ENCODE measurements at places on chromosomes 1 and 21.
A peak's percentile ranks its signal among the peaks of the same experiment; 100 is the strongest.

DNA sequence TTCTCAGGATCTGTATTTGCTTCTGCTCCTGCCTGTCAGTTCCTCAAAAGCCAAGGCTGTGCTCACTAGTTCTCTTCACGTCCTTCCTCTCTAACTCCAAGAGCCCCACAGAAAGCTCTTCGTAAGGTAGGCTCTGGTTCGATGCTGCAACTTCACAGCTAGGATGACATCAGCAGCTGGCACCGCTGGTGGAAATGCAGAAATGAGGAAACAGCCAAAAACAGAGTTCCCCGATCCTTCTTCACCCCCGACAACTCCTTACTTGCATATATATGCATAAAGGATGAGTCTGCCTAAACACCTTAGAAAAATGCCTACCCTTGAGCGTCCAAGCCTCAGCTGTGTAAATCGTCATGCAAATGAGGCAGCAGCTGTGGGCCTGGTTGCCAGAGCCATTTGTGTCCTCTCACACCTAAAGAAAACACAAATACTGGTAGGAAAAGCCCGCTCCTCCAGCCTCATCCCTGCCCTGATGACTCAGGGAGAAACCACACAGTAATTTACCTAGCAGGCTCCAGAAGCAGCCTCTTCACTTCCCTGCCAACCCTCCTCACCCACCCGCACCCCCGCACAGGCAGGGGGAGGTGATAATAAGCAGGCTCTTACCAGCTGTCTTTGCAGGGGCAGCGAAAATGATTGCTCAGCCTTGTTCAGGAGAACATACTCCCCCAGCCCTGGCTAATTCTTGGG, 28.2 kb downstream of the BATF3 start:
- H3K36me3 ChIP-seq, result no peaks in the 10 kb centered on the region
- DNase-seq, result peak; percentile 20
- peaks cover 37% of the 10 kb centered on the region for H3K4me1 ChIP-seq
- no peak overlapping the region for H3K27ac ChIP-seq
- no peak overlapping the region for H3K4me3 ChIP-seq

- no peak for DNase-seq
- H3K4me3 ChIP-seq, result no peak overlapping the region
- H3K27ac ChIP-seq, result no peak overlapping the region
- H3K36me3 ChIP-seq, result no peaks in the 10 kb centered on the region
Measured at GRCh38 chr1:184412472-184412871, 25.6 kb downstream of the C1orf21 start.

DNA sequence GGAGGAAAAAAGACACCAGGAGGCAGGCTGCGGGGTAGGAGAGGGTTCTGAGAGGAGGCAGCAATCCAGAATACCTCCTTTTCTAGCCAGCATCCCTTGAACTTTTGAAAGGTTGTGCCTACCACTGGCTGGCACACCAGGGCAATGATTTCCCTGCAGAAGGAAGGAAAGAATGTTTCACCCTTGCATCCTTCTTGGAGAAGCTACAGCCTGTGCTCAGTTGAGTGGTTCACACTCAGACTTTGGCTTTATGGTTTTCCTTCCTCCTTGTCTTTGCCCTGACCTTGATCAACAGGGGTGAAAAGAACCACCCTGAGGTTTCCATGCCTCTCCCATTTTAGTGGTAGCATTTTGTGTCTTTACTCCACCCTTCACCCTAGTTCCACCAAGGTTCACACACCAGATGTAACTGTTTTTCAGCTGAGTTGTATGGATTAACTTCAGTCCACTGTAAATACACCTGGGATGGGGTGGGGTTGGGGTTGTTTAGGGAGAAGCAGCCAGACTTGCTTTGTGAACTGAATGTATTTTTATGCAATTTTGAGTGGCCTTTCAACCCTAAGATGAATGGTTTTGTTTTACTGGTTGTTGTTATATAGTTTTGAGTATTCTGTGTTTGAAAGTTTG, 122.3 kb downstream of the SYT2 start:
- DNase-seq, result no peak
- H3K4me1 ChIP-seq, result peaks cover 15% of the 10 kb centered on the region

DNA sequence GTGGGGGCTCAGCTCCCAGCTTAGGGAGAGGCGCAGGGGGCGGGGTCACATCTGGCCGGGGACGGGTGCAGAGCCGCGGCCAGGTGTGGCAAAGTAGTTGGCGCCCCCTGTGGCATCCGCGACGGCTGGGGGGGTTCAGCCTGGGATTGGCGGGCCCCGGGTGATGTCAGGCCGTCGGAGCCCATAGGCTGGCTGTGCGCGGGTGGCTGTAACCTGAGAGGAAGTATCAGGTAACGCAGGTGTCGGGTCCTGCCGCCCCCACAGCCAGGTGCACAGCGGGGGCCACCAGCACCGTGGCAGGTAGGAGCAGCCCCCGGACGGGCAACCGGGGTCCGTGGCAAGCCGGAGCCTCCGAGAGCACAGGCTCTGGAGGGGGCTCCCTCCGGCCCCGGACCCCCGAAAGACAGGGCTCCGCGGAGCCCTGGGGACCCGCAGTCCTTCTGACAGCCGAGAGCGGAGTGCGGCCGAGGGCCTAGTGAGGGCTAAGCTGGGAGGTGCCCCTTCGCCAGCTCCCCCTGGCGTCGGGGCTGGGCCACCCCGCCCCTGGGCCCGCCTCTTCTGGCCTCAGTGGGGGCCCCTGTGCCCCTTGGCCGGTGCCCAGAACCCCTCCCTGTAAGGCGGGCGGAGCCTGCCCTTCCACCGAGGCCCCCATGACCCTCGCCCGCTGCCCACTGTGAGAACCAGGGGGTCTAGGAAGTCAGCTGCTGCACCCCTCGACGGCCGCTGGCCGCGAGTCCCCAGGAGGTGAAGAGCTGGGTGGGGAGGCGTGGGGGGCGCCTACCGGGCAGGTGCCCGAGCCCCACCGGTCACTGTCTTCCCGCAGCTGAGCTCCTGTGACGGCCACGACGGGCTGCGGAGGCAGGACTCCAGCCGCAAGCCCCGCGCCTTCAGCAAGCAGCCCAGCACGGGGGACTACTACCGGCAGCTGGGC, 17.9 kb downstream of the TNFRSF25 start:
- H3K4me3 ChIP-seq, result no peak overlapping the region
- H3K27ac ChIP-seq, result no peak overlapping the region
- peaks cover 16% of the 10 kb centered on the region for H3K4me1 ChIP-seq
- DNase-seq, result no peak

DNA sequence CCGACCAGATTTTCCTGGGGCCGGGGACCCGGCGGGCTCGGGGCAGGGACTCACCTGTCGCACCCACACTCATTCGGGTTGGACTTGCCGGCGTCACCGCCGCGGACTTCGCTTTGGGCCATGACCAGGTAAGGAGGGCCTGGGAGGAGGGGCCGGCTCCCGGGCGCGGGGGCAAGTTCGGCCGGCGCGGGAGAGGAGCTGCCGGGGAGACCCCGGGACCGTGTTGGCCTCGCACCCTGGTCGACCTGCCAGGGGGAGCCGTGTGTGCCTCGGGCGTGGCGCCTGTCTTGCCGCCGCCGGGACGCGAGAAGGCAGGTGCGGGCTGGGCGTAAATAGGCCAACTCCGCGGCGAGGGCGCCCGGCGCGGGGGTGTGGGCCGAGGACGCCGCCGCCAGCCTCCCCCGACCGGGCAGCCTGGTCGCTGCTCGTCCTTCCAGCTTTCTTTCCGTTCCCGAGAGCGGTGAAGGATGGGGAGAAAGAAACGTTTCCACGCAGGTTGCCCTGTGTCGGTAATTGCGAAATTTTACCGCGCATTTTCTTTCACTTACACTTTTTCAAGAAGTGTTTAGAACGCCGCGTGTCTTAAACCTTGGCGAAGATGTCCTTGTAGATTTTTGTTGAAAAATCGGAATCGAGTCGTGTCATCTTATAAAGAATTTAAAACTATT, 558 bp downstream of the USP1 start:
- H3K27me3 ChIP-seq, result no peaks in the 10 kb centered on the region
- H3K4me1 ChIP-seq, result peaks cover 34% of the 10 kb centered on the region
- no peak for DNase-seq

DNA sequence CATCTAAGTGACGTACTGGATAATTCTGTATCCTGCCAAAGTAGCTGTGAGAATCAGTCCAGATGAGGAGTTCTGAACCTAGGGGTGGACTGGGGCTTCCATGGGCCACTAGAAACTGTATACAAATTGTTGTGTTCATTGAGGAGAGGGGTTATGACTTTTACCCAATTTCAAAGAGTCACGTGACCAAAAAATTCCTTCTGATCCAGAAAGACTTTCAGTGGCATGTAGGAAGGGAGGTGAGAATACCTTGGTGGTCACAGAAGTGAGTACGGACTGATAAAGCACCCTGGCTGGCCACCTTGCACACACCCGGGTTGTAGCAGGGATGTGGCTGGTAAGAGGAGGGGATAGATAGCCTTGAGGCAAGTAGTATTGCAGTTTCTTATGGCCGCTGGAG, 60.4 kb downstream of the BCAR3 start:
- no peaks in the 10 kb centered on the region for H3K27me3 ChIP-seq
- H3K4me3 ChIP-seq, result no peak overlapping the region
- no peaks in the 10 kb centered on the region for H3K4me1 ChIP-seq
- DNase-seq, result no peak
- no peak overlapping the region for H3K27ac ChIP-seq
- H3K36me3 ChIP-seq, result no peaks in the 10 kb centered on the region

DNA sequence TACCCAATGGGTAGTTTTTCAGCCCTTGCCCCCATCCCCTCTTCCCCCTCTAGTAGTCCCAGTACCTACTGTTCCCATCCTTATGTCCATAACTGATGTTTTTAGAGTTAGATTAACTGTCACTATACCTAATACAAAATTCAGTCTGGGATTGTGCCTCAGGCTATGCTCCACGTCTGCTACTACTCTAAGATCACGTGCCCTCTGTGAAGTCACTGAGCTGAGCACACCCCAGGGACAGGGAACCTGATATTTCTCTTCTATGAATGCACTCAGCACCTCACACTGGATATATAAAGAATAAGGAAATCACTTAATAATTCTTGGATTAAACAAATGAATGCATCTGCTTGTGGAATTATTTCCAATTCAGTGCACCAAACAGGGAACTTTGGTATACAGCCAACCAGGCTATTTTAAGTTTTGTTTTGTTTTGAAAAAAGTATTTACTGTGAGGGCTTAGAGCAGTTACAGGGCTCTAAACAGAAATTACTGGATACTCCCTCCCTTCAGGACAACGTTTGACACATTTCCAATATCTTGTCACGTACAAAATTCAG, 307.9 kb downstream of the SMYD3 start:
- H3K4me3 ChIP-seq, result no peak overlapping the region
- no peaks in the 10 kb centered on the region for H3K4me1 ChIP-seq
- DNase-seq, result no peak
- no peak overlapping the region for H3K27ac ChIP-seq
- no peaks in the 10 kb centered on the region for H3K36me3 ChIP-seq
- no peaks in the 10 kb centered on the region for H3K27me3 ChIP-seq

DNA sequence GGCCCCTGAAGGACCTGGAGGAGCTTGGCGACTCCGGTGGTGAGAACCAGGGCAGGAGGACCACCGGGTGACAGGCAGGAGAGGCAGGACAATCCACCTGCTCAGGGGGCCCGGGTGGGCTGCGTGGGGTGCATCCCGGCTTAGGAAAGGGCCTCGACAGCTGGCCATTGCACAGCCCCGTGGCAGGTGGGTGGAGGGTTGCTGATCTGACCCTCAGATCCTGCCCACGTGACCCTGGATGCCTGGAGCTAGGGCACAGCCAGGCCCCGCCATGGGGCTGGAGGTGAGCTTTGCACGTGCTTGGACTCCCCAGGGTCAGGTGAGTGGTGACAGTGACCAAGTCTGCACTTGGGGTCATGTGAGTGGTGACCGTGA, 35.5 kb upstream of the SLC19A1 start:
- no peaks in the 10 kb centered on the region for H3K36me3 ChIP-seq
- H3K27me3 ChIP-seq, result no peaks in the 10 kb centered on the region
- no peak for DNase-seq
- no peak overlapping the region for H3K27ac ChIP-seq

DNA sequence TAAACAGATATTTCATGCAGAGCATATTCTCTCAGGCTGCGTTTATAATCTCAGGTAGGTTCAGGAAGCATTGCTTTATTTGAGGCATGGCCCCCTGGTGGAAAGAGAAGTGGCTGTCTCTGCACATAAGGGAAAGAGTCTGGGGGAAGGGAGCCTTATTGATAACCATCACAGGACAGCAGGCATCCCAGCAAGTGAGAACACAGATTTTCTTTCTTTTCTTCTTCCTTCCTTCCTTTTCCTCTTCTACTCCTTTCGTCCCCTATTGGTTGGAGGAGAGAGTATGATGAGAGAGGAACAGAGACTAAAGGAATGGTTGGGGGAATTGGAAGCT, 21.9 kb downstream of the TSNAX start:
- no peak overlapping the region for H3K27ac ChIP-seq
- no peaks in the 10 kb centered on the region for H3K27me3 ChIP-seq
- DNase-seq, result peak; percentile 31
- H3K4me3 ChIP-seq, result no peak overlapping the region
- H3K36me3 ChIP-seq, result peaks cover 12% of the 10 kb centered on the region
- peaks cover 6% of the 10 kb centered on the region for H3K4me1 ChIP-seq

DNA sequence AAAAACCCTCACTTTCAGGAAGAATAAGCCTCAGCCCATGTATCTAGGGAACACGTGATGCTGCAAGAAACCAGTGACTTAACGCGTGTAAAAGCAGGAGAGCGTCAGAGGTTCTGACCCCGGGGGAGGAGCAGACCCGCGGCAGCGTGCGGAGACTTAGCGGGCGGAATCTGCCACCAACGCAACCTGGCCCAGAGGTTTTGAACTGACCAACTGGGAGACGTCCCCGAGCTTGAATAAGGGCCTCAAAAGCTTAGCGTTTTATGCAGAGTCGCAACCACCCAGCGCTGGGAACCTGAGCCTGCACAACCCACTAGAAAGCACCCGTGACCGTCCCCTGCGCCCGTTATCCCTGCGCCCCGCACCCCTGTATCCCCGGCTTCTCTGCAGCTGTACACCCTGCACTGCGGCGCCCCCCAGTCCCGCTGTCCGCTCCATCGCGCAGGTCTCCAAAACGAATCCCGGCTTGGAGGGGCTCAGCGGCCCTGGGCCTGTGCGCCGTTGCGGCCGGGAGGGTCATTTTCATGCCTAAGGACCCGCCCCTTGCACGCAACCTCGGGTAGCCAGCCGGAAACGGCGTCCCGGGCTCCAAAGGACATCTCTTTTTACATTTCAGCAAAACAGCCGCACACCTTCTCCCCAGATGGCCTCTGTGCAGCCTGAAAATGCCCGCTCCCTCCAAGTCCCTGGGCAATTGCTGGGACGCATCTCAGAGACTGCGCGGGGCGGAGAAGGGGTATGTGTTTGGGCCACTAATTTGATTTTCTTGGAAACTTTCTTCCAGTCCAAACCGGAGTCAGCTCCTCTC, 29.4 kb upstream of the TRIM17 start:
- H3K4me1 ChIP-seq, result peaks cover 19% of the 10 kb centered on the region
- no peaks in the 10 kb centered on the region for H3K36me3 ChIP-seq
- peak overlapping the region; percentile 10 for H3K27ac ChIP-seq
- DNase-seq, result peak; percentile 58

- H3K27ac ChIP-seq, result peak overlapping the region; percentile 96
- no peaks in the 10 kb centered on the region for H3K27me3 ChIP-seq
- DNase-seq, result peak; percentile 28
- peaks cover 32% of the 10 kb centered on the region for H3K4me1 ChIP-seq
- H3K4me3 ChIP-seq, result peak overlapping the region; percentile 97
- H3K36me3 ChIP-seq, result peaks cover 13% of the 10 kb centered on the region
Measured at GRCh38 chr1:200670242-200671118, 773 bp upstream of the DDX59 start.

GRCh38 chr21:37270576-37271365, 3.6 kb upstream of the VPS26C start:
- DNase-seq, result no peak
- no peak overlapping the region for H3K27ac ChIP-seq
- H3K4me1 ChIP-seq, result peaks cover 15% of the 10 kb centered on the region

Data from activated CD8-positive, alpha-beta T cell treated with anti-CD3 and anti-CD28 coated beads, Interleukin-2, amount 10 ng/mL, durations not matched to agents 7 days and 5 days (primary cell).